ENCODE measurements at places on chromosomes 2 and 18.

DNA sequence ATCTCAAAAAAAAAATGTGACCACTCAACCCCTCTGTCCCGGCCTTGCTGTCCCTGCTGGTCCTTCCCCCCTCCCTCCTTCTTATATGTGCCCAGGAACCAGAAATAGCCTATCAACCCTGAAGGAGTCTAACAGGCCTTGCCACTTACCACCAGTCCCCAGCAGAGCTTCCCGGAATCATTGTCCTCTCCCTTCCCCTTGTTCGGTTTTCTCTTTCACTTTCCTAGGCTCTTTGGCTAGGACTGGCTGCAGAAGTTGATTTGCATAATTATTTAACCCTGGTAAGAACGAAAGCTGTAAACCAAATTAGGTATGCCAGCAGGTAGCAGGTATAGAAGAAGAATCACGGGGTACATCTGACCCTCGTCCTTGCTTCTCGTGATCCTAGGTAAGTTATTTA, 72.6 kb upstream of the ZNF532 start:
- DNase-seq = no peak

DNA sequence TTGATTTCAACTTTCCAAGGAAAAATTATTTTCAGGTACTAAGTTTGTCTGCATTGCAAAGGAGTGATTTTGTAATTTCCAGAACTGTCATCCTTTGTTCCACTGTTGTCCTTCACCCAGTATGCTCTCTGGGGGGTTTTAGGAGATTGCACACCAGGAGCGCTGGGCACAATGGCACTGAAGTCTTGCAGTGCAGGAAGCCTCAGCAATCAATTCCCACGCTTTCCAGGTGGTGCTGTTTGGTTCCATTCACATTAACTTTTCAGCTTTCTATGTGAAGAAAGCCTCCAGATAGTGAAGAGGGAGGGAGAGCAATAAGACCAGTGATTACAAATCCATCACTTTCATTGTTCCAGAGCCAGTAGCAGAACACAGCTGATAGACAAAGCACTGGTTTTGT, 344.0 kb upstream of the VWC2L start:
- no peak for DNase-seq

- no peak for DNase-seq
Observed at GRCh38 chr2:238894226-238894949, 46.5 kb downstream of the TWIST2 start.

GRCh38 chr18:54150226-54150625, 74.2 kb downstream of the MBD2 start:
- no peak for DNase-seq

- DNase-seq = peak; percentile 98
Observed at GRCh38 chr2:96146153-96146880, 1.1 kb upstream of the DUSP2 start.

GRCh38 chr2:225994748-225995405, 595.4 kb downstream of the NYAP2 start:
- peak; percentile 69 for DNase-seq

DNA sequence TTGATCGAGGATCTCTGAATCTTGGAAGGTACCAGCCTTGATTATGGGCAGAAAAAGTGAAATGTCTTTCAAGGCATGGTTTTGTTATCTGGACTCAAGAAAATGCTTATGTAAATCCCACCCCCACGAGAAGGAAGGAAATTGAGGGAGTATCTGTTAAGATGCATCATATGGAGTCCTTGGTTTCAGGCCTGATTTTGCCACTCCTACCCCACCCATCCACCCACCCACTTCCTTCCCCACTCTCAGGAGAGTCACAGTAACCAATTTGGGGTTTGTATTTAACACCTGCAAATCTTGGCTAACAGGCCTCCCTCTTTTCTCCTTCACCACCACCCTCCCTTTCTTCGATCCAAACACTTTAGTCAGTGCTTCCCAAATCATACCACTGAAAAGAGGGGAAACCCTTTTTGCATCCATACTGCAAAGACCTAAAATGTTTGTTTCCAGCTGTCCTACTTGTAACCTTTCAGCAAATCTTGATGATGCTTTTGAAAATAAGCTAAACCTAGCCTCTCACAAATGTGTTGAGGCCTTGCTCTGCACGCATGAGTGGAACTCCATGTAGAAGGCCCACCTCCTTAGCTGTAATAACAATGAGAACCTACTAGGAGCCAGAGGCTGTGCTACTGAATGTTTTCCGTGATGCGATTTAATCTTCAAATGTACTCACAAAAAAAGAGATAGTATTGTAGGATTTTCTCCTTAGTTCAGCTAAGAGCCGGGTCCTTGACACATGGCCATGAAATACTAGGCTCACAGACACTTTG, 34.8 kb downstream of the POU3F3 start:
- no peak for DNase-seq

DNA sequence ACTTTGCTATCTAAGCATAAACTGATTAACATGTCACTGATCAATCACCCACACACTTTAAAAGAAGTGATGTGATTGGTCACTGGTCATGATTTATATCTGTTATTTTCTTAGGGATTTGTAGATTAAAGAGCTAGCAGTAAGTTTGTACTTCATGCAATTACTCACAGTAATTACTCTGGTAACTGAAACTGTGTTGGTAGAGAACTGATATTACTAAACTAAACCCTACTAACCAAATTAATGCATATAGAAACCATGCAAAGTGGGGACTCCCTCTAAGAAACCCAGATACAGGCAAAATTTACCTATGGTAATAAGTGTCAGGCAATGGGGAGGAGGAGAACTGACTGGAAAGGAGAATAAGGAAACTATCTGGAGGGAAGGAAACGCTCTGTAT, 44.8 kb upstream of the C2orf15 start:
- no peak for DNase-seq

DNA sequence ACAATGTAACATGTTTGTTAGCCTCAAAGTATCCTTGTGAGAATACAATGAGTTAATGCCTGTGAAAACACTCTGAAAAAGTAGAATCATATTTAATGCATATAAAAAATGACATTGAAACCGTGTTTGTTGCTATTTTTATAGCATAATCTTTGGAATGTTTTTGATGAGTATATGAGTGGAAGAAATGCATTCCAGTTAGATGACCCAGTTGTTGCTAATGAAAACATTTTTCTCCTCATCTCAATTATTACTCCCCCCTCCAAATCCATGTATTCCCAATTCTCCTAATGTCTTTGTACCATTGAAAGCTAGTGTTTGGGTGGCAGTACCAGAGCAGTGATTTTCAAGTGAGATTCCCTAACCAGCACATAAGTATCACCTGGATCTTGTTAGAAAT, 67.1 kb upstream of the DSEL start:
- DNase-seq = no peak

GRCh38 chr2:240588006-240588655, 1.6 kb downstream of the CAPN10 start:
- DNase-seq = no peak

- DNase-seq = no peak
Observed at GRCh38 chr2:187964746-187965145, 326.9 kb upstream of the GULP1 start.

DNA sequence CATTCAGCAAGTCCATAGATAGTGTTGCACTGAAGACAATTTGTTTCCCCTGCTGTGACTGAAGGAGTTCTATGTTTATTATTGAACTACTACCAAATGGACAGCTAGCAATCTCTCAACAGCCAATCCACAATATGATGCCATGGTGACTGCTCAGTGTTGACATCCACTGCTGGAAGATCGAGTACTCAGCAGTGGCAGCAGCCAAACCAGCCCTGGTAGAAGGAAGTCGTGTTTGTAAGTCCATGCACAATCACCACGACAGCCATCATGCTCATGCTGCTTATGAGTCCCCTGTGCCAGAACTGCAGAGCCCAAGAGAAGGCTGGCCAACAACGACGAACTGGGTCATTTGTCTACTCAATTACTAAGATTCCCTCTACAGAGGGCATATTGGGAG, 66.4 kb downstream of the OSR1 start:
- no peak for DNase-seq

GRCh38 chr2:219010162-219010756, 17.0 kb upstream of the CRYBA2 start:
- DNase-seq = no peak

DNA sequence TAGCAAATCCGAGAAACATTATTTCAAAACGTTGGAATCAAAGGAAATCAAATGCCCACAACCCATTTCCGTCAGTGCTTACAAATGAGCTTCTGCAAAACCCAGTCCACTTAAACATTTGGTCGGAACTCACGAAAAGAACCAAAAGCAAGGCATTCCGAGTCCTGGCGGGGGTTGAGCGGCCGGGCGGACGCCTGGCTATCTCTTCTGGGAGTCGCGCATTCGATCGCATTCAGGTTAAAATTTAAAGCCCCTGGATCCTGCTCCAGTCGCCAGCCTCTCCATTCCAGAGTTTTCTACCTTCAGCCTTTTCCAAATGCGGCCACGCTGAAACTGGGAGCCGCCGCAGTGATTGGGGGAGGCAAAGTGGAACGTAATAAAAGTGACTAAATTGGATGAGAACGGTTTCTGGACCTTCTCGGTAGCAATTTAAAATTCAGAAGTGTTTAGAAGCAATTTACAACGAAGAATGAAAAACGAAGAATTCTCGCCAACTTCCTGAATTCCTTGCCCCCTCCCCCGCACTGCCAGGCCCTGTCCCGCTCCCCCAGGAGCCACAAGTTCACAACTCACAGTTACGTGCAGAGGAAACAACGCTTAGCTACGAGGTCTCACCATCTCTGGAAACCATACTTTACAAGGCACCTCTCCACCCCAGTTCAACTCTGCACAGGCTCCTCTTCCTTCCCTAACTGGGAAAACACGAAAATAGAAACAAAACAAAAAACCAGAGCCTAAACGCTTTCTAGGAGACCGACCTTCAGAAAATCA, 1.7 kb upstream of the GATA6 start:
- peak; percentile 10 for DNase-seq

DNA sequence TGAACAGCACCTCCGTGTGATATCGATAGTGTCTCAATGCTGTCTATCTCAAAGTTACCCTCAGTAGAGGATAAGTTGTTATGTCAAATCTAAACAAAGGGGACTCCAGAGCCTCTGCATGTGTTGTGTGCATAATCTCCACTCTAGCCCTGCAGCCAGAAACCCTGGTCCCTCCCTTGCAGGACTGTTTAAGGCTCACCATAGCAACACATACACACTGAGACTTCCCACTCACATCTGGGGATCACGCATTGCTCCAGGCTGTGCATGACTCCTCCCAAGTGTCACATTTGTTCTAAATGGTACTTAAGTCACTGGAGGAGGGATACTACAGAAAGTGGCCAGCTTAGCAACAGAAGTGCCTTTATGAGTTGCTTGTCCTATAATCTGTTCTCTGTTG, 258.6 kb upstream of the CRIM1 start:
- no peak for DNase-seq

DNA sequence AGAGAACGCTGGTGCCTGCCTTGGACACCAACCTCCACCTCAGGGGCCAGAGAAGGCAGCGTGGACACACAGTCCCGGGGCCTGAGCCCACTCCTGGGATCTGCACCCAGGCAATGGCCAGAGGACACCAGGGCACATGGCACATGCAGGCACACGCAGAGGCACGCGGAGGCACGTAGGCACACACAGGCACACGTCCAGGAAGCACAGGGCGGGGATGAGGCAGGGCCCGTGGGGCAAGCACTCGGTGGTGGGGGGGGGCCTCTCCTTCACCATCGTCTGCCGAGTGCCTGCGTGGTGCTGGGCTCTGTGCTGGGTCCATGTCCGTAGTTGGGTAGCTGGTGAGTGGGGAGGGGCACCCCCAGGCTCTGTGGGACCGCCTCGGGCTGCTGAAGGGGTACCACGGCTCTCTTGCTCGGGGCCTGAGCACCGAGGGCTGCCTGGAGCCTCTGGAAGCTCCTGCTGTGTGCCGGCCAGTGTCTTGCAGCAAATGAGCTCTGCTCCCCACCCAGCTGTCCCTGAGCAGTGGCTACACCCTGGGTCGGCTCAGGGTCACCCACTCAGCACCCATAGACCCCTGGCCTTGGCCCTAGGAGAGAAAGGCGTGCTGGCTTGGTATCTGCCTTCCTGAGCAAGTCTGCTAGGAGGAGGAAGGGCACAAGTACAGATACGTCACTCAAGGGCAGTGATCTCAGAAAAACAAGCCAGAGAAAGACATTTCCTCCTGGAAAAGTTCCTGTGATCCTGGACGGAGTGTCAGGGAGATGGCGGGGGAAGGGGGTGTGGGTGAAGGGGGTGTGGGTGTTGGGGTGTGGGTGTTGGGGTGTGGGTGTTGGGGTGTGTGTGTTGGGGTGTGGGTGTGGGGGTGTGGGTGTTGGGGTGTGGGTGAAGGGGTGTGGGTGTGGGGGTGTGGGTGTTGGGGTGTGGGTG, 26.4 kb downstream of the RTP5 start:
- DNase-seq = peak; percentile 10

- no peak for DNase-seq
Observed at GRCh38 chr2:136054856-136055255, 63.1 kb downstream of the CXCR4 start.

GRCh38 chr2:147739508-147739907, 105.3 kb upstream of the ACVR2A start:
- no peak for DNase-seq

DNA sequence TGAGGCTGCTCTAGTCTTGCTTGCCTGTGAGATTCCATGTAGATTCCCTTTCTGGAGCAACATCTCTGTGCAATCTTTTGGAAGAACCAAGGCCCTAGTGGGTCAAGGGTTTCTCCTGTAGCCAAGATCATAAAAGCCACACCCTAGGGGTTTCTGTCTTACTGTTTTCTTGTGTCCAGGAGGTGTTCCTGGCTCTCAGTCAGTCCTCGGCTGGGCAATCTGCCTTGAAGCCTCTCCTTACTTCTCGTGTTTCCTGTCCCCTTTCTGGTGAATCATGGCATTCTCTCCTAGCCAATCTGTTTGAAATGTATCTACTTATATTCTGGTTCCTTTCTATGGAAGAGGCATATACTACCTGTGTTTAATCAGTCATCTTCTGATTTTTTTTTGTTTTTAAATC, 484.8 kb upstream of the UBE2E3 start:
- no peak for DNase-seq

GRCh38 chr2:152099367-152100050, 665 bp upstream of the CACNB4 start:
- no peak for DNase-seq

GRCh38 chr18:12516049-12516630, 108.4 kb downstream of the PRELID3A start:
- no peak for DNase-seq

GRCh38 chr2:112154246-112155117, 16.3 kb downstream of the FBLN7 start:
- no peak for DNase-seq

DNA sequence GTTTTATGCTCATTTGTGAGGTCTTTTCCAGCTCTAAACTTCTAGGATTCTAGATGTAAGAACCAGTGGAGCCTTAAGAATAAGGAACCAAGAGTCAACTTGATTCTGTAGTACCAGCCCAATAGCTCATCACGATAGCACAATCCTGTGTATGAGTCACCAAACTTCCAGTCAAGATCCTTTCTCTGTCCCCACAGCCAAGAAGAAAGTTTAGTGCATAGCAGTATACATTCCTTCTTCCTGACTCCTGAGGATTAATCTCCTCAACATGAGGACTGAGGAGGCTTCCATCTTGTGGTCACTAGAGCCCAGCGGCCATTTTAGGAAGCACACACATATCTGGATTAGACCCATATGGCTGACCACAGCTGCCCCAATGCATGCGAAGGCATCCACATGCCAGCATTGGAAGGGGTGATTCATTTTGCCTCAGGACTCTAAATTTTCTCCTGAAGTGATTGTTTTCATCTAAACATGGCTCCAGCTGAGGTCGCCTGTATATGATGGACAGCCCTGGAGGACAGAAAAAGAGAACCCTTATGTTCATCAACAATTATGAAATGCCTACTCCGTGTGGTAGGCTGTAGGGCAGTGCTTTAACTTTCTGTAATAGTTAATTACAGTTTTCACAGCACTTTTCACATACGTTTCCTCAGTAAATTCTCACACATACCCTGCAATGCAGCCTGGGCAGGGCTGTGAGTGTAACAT, 53.5 kb downstream of the RASGRP3 start:
- DNase-seq = no peak

- peak; percentile 46 for DNase-seq
Observed at GRCh38 chr2:105919826-105920225, 175.1 kb downstream of the NCK2 start.
